ENCODE measurements at places on chromosomes 12 and 14. TPM values are rescaled to one million over a fixed set of nuclear protein-coding genes. Genes with fewer than 3 reads are reported as not detected.

The DENR gene
- total RNA-seq: 79.3 TPM

The DPY19L2 gene
- total RNA-seq: 9.5 TPM

The KRT78 gene
- total RNA-seq: not detected

The HOXC9 gene
- not detected for total RNA-seq

The RPGRIP1 gene
- not detected for total RNA-seq

The BAZ1A gene
- 70.5 TPM for total RNA-seq

The KRT82 gene
- total RNA-seq: not detected

The PGF gene
- total RNA-seq: 0.29 TPM

DNA sequence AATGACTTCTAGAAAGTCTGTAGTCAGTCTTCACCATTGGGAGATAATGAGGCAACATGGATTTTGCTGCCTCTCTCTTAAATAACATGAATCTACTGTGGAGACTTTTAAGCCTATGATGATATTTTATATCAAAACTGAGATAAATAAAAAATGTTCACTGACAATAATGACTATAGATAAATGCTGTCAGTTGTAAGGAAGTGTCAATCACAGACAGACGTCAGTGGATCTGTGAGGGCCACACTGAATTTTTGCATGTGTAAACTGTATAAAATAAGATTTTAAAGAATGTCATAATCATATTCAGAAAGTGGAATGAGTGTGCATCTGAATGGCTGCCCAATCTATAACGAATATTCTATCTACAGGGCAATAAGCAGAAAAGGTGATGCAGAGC, 364.0 kb downstream of the NRXN3 start:
- no peak overlapping the region for H3K27ac ChIP-seq
- H3K36me3 ChIP-seq: no peaks in the 10 kb centered on the region
- H3K4me3 ChIP-seq: no peak overlapping the region

DNA sequence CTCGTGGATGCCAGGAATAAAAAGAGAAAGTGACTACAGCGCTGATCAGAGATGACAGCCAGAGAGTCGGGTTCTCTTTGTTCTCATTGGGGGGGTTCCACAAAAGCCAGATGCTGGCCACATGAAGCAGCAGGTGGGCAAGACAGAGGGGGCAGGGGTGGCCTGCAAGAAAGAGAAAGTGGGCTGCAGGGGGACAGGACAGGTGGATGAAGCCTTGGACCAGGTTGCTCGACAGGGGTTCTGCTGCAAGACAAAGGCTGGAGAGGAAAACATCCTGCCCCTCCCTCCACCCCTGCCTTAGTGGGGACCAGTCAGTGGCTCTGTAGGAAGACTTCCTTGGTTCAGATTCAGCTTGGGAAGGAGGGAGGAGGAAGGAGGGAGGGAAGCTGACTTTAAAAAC, 126.2 kb downstream of the KSR2 start:
- no peaks in the 10 kb centered on the region for H3K36me3 ChIP-seq
- no peak overlapping the region for H3K27ac ChIP-seq
- no peaks in the 10 kb centered on the region for H3K27me3 ChIP-seq
- H3K4me1 ChIP-seq: no peaks in the 10 kb centered on the region
- DNase-seq: no peak
- no peak overlapping the region for H3K4me3 ChIP-seq

- H3K27me3 ChIP-seq: no peaks in the 10 kb centered on the region
- no peak overlapping the region for H3K27ac ChIP-seq
- DNase-seq: no peak
- no peaks in the 10 kb centered on the region for H3K4me1 ChIP-seq
Measured at GRCh38 chr12:78442454-78442801, 422.1 kb upstream of the SYT1 start.

DNA sequence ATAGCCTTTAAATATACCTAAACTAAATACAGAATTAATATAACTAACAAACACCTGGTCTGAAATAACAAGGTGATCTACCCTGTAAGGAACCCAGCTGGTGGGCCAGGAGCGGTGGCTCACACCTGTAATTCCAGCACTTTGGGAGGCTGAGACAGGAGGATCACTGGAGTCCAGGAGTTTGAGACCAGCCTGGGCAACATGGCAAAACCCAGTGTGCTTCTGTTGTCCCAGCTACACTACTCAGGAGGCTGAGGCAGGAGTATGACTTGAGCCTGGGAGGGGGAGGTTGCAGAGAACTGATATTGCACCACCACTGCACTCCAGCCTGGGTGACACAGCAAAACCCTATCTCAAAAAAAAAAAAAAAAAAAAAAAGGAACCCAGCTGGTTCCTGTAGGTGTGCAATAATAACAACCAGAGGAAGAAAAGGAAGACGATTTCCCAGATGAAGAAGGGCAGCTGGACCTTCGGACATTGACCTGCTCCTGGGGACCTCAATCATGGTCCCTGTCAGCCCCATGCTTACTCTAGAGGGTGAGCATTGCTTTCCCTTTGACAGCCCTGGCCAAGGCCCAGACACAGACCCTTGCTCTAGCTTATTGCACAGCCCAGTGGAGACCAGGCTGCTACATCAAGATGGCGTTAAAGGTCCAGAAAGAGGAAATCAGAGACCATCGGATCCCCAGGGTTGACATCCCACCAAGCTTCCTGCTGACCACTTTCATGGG, 5.4 kb downstream of the FOS start:
- peak overlapping the region; percentile 39 for H3K27ac ChIP-seq
- H3K36me3 ChIP-seq: no peaks in the 10 kb centered on the region
- DNase-seq: peak; percentile 40
- peaks cover 9% of the 10 kb centered on the region for H3K27me3 ChIP-seq
- H3K4me3 ChIP-seq: no peak overlapping the region

DNA sequence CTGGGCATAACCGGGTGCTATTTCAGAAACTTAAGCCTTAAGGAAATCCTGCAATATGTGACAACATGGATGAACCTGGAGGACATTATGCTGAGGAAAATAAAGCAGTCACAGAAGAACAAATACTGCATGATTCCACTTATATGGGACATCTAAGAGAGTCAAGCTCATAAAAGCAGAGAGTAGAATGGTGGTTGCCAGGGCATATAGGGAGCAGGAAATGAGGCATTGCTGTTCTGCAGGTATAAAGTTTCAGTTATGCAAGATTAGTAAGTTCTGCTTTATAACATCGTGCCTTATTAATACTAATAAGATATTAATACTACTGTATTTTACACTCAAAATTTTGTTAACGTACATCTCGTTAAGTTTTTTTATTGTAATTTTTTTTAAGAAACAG, 124.2 kb upstream of the ATF1 start:
- no peaks in the 10 kb centered on the region for H3K27me3 ChIP-seq
- DNase-seq: no peak
- H3K4me3 ChIP-seq: no peak overlapping the region

DNA sequence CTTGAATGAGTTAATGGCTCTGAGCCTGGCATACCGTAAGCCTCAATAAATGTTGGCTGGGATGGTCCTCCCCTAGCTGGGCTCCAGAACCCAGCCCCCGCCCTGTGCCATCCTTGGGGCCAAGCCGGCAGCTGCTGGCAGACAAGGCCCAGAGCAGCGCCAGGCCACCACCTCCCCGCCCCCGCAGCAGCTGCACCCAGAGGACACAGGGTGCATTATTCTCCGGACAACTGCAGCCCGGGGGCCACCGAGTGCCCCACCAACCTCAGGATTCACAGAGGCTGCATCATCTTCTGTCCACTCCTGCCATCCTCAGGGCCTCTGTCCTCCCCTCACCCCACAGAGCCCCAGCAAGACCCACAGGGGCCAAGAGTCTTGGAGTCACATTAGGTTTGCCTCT, 92.7 kb downstream of the NCOR2 start:
- no peak overlapping the region for H3K27ac ChIP-seq
- H3K27me3 ChIP-seq: no peaks in the 10 kb centered on the region
- H3K36me3 ChIP-seq: peaks cover 13% of the 10 kb centered on the region
- H3K4me3 ChIP-seq: no peak overlapping the region

DNA sequence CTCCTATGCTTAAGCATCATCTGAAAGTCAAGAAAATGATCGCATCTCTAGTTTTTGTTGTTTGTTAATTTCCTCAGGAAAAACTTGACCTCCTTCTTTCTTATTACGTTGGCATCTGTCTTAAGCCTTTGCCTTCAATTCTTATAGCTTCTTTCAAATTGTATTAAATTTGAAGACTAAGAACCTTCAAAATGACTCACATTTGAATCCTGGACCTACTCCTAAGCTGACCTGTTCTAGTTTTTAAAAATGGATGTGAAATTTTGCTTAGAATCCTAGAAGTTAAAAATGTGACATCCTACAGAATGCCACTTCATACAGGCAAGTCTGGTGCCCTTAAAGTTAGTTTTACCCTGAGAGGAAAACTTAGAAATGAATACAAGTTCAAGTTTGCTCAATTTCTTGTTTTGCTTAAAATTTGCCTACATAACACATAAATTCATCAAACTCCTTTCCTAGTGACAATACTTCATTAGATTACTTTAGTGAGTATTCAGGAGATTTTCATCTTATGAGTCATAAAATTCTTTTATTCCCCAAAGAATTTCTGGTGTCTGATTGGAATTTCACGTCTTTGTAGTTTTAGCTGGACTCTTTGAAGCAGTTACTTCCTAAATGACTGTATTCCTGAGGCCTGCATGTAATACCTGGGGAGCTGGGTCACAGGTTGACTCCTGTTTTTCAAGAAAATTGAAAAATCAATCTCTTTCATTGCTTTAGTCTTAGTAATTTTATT, 152.3 kb downstream of the MSRB3 start:
- no peak overlapping the region for H3K27ac ChIP-seq
- no peaks in the 10 kb centered on the region for H3K27me3 ChIP-seq
- H3K4me3 ChIP-seq: no peak overlapping the region

GRCh38 chr12:69123919-69124638, 115.3 kb upstream of the CPSF6 start:
- no peaks in the 10 kb centered on the region for H3K36me3 ChIP-seq
- H3K4me1 ChIP-seq: no peaks in the 10 kb centered on the region
- H3K27ac ChIP-seq: no peak overlapping the region
- DNase-seq: no peak

DNA sequence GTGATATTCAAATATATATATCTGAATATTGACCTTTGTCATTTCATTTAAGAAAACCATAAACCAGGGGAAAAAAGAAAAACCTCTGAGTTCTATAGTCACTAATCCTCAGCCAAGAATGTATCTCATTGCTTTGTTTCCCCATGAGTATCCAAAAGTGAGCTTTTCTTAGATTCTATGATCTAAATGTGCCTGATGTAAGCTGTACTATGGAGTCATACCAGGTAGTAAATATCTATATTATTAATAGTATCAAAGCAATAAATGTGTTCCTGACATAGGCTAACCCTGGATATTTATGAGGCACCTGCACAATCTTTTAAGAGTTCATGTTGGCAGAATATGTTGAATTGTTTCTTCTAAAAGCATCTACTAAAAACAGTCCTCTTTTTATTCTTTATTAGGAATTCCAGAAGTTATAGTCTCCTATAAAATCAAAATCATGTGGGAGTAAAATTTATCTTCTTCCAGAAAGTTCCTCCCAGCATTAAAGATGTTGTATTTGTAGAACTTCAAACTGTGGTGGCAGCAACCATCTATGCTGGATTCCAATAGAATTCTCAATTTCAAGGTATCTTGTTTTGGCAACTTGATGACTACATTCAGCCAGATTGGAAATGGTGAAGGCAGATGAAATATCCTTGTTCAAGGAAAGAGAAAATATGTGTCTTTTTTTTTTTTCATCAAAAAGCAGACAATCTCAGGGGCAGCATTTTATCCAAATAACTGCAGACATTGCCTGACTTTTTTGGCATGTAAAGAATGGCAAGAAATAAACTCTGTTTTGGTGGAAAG, 139.7 kb upstream of the RASSF8 start:
- H3K4me3 ChIP-seq: no peak overlapping the region
- no peaks in the 10 kb centered on the region for H3K36me3 ChIP-seq
- DNase-seq: no peak
- H3K27me3 ChIP-seq: no peaks in the 10 kb centered on the region

- H3K4me3 ChIP-seq: no peak overlapping the region
- H3K27me3 ChIP-seq: no peaks in the 10 kb centered on the region
- no peak overlapping the region for H3K27ac ChIP-seq
- no peak for DNase-seq
Measured at GRCh38 chr12:67352682-67353081, 83.5 kb downstream of the CAND1 start.

DNA sequence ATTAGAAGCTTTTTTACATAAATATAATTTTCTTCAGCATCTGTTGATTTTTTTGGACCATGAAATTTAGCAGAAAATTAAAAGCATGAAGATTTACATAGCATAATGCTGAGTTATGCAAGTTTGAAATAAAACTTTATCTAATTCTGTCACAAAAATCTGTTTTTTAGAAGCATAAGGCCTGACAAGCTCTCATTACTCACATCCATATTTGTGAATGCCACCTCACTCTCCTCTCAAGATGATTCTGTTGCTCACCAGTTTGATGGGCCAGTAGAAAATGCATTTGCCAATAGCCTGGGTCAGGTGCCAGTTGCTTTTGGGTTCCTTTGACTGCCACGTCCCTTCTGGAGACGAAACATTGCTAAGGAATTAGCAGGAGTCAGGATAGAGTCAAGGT, 181.5 kb upstream of the ATP2B1 start:
- H3K4me3 ChIP-seq: no peak overlapping the region
- no peak overlapping the region for H3K27ac ChIP-seq
- no peak for DNase-seq
- H3K36me3 ChIP-seq: no peaks in the 10 kb centered on the region
- H3K27me3 ChIP-seq: no peaks in the 10 kb centered on the region

DNA sequence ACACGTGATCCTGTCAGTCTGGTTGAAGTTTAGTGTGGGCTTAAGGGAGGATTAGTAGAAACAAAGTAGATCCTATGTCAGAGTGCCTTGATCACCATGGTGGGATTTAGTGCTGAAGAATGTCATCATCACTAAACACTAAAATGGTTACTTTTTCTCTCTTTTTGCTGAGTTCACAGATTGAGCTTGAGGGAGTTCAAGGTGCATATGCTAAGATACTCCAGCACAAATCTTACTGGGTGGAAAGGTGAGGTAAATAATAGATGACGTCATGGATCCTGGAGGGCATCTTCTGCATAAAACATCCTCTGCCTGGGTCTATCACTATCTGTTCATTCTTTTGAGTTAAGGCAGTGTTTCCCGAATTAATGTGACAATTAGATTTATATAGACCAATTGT, 4.9 kb downstream of the GALNT8 start:
- H3K27me3 ChIP-seq: no peaks in the 10 kb centered on the region
- no peaks in the 10 kb centered on the region for H3K4me1 ChIP-seq
- H3K36me3 ChIP-seq: no peaks in the 10 kb centered on the region
- H3K27ac ChIP-seq: no peak overlapping the region
- no peak overlapping the region for H3K4me3 ChIP-seq
- no peak for DNase-seq

GRCh38 chr12:109703684-109704083, 9.9 kb upstream of the FAM222A start:
- no peak overlapping the region for H3K4me3 ChIP-seq
- no peaks in the 10 kb centered on the region for H3K4me1 ChIP-seq
- no peaks in the 10 kb centered on the region for H3K36me3 ChIP-seq

DNA sequence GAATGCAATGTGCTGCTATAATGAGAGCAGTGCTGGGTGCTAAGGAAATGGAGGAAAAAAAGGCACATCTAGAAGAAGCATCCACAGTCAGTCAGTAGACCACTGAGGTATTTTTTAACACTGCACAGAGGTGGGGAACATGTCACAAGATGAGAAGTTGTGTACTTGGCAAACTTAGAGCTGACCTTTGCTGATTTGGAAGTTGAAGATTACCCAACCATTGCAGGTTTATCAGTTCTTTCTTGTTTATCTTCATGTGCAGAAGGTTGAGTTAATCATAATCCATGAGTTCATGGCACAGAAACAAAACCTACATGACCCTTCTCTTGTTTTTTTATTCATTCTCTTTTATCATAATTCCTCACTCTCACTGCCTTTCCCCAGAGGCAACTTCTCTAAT, 3.2 kb upstream of the PAH start:
- no peaks in the 10 kb centered on the region for H3K36me3 ChIP-seq
- DNase-seq: no peak
- H3K27ac ChIP-seq: no peak overlapping the region
- no peaks in the 10 kb centered on the region for H3K4me1 ChIP-seq
- no peaks in the 10 kb centered on the region for H3K27me3 ChIP-seq
- H3K4me3 ChIP-seq: no peak overlapping the region

Data from CD8-positive, alpha-beta memory T cell (primary cell).